ENCODE measurements at places on chromosomes 3 and 15. TPM values are rescaled to one million over a fixed set of nuclear protein-coding genes. Genes with fewer than 3 reads are reported as not detected.

DNA sequence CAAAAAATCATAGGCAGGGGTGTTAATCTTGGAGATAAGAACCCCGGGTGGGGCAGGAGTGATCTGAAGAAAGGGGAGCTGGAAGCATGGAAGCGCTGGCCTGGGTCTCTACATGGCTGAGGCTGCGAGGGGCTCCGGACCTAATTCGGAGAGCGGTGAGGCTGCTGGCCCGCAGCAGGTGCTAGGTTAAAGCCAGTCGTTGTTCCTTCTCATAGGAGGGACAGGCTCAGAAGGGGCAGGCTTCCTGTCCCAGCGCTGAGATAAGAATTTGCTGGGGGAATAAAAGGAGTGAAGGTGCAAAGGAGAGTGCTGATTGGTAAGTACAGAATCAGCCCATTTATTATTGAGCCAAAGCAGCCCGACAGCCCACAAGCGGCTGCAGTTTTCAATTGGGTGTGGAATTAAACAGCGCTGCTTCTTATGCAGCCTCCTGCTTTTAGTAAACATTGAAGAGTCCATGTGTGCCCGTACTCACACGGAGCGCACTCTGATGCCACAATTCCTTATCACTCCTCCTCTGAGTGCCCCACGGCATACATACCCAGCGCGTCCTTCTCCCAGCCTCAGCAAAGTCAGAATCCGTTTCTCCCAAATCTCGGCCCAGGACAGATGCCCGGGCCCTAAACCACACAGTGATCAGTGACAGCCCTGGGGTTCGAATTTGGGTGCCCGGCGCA is 17.1 kb downstream of the CHST13 start:
- no peak for DNase-seq

- peak; percentile 23 for DNase-seq
Measured at GRCh38 chr15:62868507-62868906, 174.0 kb upstream of the TPM1 start.

DNA sequence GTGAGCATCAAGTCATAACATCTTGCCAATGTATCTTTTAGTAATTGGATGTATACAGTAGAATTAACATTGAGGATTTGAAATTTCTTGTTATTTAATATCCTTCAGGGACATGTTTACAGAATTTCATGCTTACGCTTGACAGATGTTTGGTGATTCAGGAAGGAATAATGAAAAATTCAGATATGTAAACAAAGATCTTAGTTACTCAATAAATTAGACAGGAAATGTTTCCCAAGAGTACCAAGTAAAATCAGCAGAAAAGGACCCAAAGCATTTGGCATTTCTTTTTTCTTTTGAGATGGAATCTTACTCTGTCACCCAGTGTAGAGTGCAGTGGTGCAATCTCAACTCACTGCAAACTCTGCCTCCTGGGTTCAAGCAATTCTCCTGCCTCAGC is 4.7 kb upstream of the COL6A5 start:
- DNase-seq, result no peak

DNA sequence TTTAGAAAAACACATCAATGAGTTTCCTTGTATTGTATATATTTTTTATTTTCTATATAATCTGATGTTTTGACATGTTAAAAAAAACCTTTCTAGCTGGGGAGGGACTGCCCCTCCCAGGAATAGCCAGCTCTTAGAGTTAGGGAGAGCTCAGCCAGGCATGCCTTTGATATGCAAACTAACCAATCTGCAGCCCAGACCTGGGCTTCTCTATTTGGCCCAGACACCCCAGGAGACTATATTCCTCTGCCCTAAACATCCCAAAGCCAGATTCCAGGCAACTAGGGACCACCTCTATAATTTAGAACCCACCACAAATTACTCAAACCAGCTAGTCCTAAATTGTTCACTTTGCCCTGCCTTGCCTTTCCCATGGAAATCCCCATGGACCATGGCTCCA is 390.9 kb upstream of the ADAMTS9 start:
- no peak for DNase-seq

- DNase-seq, result no peak
Measured at GRCh38 chr3:29775340-29775739, 494.5 kb downstream of the RBMS3 start.

DNA sequence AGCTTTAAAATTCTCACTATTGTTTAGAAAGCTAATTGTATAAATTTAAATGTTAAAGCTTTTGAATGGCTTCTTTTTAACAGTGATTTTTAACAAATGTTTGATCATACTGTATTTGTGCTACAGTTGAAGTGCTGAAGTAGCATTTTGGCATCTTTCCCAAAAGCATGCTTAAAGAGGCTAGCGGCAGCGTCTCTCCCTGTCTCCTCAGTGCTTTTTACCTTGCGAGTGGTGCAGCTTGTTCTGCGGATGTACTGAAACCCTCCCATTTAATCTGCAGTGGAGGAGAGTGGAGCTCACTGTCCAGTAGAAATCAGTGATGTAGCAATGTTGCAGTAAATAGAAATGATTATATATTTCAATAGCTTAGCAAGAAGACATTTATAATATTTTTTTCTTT is 43.7 kb downstream of the LRRC49 start:
- peak; percentile 19 for DNase-seq

IP6K2 gene
- 57.4 TPM for polyA plus RNA-seq
